Activated CD4-positive, alpha-beta T cell treated with anti-CD3 and anti-CD28 coated beads, Interleukin-2, amount 10 ng/mL, durations not matched to agents 7 days and 5 days (primary cell): ENCODE measurements at places on chromosomes 5 and 9.

DNA sequence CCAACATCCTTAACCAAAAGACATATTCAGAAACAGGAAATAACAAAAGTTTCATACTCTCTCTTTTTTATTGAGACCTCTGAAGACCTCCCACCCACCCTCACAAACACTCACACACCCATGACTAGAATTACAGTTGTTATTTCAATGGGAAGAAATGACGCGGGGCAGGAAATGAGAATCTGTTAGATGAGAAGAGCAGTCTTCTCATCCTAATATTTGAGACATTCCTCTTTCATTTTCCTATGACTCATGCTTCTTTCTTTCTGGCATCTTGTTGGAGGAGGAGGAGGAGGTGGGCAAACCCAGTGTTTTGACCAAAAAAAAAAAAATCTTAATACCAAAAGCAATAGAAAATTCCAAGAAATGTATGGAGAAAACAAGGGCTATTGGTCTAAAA is 179.5 kb upstream of the TARS1 start:
- DNase-seq, result no peak

GRCh38 chr5:159917994-159918393 is 1.7 kb downstream of the ADRA1B start:
- no peak for DNase-seq

GRCh38 chr5:157594257-157594656 is 18.7 kb upstream of the ADAM19 start:
- DNase-seq, result no peak

DNA sequence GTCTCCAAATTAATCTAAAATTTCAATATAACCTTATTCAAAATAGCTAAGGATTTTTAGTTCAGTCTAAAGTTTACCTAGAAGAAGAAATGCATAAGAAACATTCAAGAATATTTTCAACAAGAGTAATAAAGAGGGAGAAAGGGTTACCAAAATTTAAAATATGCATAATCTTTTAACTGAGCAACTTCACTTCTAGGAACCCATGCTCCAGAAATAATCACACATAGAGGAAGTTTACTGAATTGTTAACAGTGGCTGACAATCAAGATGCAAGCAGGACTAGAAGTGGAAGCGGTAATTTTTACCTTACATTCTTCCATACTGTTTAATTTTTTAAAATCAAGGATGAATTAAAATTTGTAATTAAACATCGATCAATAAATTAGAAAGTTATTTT is 1.9 kb downstream of the PJA2 start:
- no peak for DNase-seq

DNA sequence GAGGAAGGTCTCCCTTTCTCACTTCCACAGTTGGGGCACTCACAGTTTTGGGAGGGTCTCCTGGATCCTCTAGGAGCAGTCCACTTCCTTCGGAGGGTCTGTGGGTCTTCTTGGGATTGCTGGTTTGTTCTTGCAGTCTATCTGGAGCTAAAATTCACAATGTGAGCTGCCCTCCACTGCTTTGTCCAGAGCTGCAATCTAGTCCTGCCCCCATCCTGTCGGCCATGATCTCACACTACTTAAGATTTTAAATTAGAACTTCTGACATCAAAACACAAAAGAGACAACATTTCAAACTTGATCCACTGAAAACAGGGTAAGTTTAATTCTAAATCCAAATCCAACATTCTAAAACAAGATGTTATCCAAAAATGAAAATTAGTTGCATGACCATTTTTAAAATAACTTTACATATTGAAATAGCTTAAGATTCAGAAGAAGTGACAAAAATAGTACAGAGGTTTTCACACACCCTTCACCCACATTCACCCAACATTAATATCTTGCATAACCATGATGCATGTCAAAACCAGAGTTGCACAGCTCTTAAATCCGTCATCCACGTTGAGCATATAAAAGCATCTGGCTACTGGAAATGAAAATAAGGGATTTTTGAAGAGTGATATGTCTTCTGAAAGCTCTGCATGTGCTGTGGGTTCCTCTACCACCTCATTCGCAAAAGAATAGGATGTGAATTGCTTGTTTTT is 113.7 kb upstream of the EPB41L4A start:
- no peak for DNase-seq

DNA sequence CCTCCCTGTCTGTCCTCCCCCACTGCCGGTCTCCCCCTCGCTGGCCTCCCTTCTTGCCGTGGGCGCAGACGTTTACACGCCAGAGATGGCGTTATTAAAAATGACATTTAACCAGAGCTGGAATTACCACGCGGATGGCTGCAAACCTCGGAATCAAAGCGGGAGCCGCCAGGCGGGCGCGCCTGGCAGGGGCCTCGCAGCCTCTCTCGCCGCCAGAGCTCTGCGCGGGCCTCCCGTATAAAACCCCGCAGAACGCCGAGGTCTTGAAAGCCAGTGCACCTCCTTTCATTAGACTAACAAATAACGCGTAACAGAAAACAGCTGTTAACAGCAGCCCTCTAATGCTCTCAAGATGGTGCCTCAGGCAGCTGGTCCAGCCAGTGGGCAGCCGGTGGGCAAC is 10.2 kb downstream of the PRRX2 start:
- DNase-seq, result no peak

- DNase-seq, result no peak
Measured at GRCh38 chr5:6649681-6650080, 16.4 kb downstream of the SRD5A1 start.

- no peak for DNase-seq
Measured at GRCh38 chr5:153900703-153901395, 137.9 kb downstream of the FAM114A2 start.

DNA sequence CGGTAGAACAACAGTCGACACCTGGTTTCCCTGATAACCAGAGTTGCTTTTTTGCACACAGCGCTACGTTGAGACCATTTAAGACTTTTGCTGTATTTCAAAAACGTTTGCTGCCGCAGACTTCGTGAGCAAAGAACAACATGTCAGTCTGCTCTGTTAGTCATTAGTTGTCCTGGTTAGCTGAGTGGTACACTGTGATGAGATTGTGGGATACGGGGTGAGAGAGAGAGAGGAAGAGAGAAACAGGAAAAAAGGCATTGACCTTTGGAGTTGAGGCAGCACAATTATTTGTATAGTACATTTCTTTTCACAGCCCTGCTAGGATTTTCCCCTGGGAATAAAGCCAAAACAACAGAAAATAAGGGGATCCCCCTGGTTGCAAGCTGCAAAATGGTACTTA is 306.1 kb upstream of the WWC1 start:
- DNase-seq, result no peak

- DNase-seq, result no peak
Measured at GRCh38 chr5:68392617-68393016, 177.1 kb downstream of the PIK3R1 start.
